ENCODE measurements at places on chromosomes 1 and 21.

GRCh38 chr1:183417772-183418491 lies at the start of gene NMNAT2:
TSS of gene NMNAT2 (minus strand) at chr1:183418380. CDS start at chr1:183418267, 113 bp downstream.
- DNase-seq, result no peak

GRCh38 chr1:33219886-33220661 lies 36.2 kb upstream of the ZNF362 start:
- DNase-seq, result no peak

DNA sequence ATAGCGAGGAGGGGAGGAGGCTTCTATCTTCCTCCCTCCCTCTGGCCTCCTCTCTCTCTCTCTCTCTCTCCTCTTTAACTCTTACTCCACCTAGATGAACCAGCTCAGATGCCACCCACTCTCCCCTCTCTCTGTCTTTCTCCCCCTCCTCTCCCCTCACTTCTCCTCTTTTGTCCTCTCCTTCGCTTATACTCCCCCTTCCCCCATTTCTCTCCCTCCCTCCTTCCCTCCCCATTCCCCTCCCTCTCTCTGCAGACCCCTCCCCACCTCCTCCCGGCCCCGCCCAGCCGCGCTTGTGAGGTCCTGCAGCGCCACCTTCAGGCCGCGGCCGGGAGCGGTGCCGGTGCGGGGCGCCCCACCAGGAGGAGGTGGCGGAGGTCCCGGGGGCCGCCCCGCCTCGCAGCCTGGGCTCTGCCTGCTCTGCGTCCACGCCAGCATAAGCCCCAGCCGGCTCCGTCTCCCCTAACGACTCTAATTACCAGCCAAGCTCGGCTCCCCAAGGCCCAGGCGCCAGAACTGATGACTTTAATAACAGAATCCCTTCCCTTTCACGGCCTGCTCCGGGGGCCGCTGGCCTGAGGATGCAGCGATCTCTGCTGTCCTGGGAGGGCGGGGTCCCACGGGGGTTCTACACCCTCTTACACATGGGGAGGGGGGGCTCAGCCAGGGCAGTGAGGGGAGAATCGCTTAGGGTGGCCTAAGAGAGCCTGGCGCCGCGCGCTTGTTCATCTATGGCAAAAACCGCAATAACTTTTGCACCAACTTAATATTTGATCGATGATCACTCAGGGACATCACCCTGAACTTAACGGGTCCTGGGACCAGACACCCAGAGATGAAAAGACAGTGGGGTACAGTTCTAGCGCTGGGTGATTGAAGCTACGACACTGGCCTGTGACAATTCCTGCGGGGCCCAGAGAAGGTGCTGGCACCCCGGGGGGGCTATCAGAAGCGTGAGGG lies 637.3 kb downstream of the MATN1 start:
- DNase-seq, result peak; percentile 11

- DNase-seq, result no peak
These were observed 238.3 kb downstream of the HLX start for GRCh38 chr1:221117548-221117951.

DNA sequence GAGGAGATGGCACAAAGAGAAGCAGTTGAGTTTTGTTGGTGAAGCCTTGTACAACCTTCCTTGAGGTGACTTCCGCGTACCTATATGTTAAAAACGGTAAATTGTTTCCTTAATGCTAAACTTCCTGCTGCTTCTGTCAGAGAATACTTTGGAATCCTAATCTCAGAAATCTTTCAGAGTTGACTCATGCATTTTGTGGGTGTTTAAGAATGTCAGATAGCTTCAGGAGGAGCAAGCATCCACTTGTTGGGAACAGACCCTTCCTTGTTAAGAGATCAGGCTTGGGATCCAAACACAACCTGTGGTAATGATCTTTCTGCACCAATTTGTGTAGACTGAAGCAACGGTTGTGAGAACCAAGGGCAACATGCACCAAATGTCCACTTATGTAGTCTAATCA lies 29.5 kb downstream of the AK4 start:
- DNase-seq, result no peak

DNA sequence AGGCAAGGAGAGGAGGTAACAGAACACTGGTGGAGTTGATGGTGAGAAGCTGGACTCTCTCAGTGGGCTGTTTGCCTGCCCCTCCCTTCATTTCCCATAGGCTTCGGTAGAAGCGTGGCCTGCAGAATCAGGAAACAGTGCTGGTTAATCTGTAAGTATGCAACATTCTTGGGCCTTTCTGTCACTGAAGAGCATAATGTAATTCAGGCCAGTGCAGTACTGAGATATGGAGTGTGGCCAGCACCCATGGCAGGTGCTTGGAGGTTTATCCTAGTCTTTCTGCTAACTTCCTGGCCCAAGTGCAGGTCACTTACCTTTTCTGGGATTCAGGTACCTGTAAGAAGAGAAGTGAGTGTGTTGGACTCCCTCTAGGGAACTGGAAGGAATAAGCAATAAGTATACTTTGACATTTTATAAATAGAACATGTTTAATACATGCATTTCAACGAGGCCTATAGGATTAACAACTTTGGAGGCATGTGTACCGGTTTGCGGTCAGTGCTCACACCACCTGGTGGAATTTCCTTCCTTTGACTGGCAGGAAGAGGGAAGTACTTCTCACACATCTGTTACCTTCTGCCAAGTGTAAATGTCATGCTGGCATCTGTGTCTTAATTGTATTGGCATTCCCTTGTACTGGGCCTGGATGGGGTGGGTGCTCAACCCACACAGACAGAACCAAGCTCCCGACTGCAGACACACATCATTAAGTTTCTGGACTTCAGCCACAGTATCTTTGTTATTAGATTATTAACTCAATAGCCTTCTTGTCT lies 105.5 kb downstream of the KIF26B start:
- no peak for DNase-seq

GRCh38 chr1:108049178-108049819 lies 84.3 kb upstream of the VAV3 start:
- DNase-seq, result peak; percentile 48

GRCh38 chr1:154663471-154664060 lies 55.6 kb upstream of the ADAR start:
- DNase-seq, result no peak

- no peak for DNase-seq
These were observed 47.7 kb upstream of the RPL11 start for GRCh38 chr1:23643736-23644554.

DNA sequence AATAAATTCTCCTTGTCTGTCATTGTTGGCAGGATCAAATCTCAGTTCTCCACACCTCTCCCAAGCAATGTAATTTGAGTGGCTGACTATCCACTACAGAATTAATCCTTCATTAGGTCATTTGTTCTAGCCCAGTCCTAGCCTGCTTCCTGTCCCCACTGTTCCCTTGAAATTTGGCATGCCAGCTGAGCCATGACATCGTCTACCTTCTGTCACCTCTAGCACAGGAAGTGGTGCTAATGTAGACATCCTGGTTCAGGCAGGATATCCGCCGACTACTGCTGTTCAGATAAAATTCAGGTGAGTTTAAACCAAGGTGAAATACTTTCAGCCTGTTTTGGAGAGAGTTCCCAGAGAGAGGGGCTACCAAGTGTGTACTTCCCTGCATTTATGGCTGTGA lies 5.9 kb downstream of the CHRM3 start:
- no peak for DNase-seq

DNA sequence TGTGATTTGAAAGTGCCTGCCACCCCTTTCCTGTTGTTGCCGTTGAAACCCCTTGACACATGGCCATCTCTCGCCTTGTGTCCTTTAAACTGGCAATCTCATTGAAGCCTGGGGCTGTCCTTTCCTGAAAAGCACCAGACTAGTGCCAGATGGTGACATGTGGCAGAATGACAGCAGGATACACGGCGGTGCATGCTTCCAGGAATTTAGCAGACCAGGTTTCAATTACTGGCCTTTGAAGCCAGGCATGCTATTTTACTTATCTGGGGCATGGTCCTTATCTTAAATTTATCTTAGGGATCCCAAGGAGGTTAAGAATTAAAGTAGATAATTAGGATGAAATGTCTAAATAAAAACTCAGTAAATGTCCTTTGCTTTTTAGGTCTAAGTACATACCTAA lies 15.2 kb downstream of the PLPPR4 start:
- no peak for DNase-seq

- no peak for DNase-seq
These were observed 28.9 kb upstream of the C1orf87 start for GRCh38 chr1:60102267-60103061.

- DNase-seq, result no peak
These were observed 260.1 kb downstream of the C1orf94 start for GRCh38 chr1:34436836-34437235.

DNA sequence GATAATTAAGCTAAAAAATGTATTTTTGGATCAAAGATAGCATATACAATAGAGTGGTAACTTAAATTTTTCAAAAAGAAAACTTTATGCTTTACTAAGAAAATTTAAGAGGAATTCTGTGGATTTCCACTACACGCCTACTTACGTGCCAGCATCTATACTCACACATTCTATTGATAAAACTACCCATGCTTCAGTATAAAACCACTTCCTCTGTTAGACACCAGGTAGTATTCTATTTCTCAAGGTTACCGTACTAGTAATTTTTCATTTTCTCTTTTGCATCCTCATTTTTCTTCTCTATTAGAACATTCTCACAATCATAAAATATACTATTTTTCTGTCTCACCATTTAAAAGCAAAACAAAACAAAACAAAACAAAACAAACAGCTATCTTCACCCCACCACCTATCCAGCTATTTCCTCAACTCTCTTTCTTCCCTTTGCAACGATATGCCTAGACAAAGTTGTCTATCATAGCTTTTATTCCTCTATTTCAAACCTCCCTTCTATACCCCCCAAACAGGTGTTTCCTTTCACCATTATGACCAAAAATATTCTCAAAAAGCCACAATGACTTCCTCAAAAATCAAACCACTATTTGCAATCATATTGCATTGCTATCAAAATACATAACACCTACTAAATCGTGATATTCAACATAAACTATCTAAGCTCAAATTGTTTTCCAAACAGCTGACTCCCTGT lies 1652.0 kb downstream of the MRPL39 start:
- DNase-seq, result no peak

DNA sequence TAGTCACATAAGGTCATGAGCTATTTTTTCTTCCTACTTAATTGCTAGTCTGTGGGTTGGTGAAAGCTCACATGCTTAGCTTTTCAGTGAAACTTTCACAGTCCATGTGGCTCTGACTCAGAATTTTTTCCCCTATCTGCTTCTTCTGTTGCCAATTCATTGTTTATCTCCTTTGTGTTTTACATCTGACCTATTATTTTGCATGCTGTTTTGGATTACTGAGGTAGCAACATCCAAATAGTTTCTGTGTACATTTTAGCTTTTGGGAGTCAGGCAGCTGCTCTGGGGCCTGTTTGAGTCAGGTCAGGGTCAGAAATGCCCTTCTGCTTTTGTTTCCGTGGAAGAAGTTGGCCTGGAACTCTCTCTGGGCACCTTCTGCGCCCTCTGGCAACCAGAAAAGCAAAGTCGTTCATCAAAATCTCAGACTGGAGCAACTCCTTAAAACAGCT lies 40.0 kb downstream of the ROR1 start:
- no peak for DNase-seq

- DNase-seq, result no peak
These were observed 255.7 kb downstream of the OMA1 start for GRCh38 chr1:58290685-58291372.

DNA sequence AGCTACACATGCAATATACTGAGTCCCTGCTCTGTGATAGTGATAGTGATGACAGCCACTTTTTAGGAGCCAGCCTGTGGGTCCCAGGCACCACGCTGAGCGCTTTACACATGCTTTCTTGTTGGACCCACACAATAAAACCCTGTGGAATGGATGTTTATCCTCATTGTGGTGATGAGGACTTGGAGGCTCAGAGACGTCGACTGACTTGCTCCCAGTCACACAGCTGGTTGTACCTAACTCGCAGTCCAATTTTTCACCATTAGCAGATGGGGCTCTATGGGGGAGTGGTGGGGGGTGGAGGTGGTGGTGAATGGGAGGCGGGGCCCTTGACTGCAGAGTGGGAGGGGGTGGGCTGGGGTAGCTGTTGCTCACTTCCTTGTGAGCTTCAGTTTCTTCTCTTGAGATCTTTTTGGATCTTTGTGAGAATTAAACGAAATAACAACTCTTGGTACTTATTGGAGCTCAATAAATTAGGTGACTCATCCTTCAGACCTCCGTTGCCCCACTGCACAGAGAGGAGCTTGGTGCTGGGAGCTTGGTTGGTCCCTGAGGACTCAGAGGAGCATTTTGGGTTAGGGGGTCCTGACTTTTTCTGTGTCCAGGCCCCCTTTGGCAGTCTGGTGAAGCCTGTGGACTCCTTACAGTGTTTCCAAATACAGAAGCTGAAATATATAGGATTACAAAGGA lies 61.8 kb upstream of the CD1D start:
- no peak for DNase-seq

GRCh38 chr1:212238552-212238951 lies 46.7 kb upstream of the PPP2R5A start:
- no peak for DNase-seq

DNA sequence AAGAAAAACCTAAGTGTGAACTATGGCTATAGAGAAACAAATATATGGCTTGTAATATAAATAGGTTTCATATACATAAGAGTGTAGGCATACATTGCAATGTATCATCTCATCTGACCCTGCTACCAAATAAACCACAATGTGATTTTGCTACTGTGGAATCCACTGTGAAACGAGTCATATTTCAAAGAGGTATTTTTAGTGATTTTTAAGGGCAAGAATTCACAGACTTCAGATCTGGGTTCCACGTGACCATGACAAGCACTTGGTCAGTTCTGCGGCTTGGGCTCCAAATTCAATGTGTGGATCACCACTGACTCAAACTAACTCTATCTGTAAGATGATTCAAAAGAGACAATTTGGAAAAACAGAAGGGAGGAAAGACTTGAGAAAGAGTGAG lies 147.0 kb upstream of the ERG start:
- DNase-seq, result no peak

GRCh38 chr1:60890664-60891063 lies 191.7 kb upstream of the NFIA start:
- no peak for DNase-seq

DNA sequence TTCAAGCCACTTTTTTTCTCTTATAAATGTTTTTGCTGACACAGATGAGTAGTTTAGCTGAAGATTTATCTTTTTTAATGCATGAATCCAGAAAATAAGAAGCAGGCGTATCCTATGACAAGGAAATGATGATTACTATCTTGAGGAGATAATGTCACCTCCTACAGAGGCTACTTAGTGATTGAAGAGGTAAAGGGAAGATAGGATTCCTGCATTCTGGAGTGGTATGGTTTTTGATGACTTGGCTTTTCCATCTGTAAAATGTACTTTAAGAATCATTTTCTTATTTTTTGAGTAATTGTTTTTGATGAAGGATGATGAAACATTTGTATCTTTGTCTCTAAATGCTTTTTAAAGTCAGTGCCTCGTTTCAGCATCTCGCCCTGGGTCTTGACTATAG lies 122.9 kb downstream of the SPATA46 start:
- no peak for DNase-seq

GRCh38 chr1:244353551-244354091 lies 98.1 kb downstream of the ADSS2 start:
- DNase-seq, result peak; percentile 70

- DNase-seq, result no peak
These were observed 73.8 kb upstream of the DUSP10 start for GRCh38 chr1:221815660-221816059.

- no peak for DNase-seq
These were observed 174.9 kb downstream of the COP1 start for GRCh38 chr1:176032040-176032645.
